ENCODE measurements at places on chromosomes 12 and 14.

DNA sequence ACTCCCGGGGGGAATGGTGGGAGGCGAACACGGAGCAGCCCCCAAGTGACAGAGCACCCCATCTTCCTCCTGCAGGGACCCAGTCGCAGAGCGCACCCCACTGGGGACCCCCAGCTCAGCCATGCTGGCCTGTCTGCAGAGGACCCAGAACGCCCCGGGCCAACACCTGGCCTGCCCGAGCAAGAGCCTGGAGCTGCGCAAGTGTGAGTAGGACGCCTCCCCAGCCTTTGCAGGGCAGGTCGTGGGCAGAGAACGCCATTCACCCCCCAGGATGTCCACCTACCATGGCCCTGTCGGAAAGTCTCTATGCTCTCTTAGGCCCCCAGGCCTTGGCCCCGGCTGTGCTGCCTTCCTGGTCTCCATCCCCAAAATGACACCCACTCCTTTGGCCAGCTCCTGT lies 30.4 kb downstream of the FAM222A start:
- no peak for DNase-seq

DNA sequence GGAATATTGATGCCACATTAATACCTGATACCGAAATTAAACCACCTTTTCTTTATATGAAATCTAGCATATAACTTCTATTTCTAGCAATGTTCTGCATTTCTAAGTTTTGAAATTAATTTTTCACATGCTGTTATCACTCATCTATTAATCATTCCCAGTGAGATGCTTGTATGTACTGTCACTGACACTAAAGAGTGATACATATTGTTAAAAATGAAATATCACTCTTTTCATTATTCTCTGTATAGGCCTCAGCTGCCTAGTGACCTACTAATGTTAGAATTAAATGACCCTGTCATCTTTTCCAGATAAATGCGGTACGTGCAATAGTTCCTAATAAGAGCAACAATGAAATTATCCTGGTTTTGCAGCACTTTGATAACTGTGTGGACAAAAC lies 49.7 kb upstream of the KCNH3 start:
- no peak for DNase-seq

GRCh38 chr14:95340201-95340697 lies 20.5 kb upstream of the CLMN start:
- DNase-seq: peak; percentile 92

DNA sequence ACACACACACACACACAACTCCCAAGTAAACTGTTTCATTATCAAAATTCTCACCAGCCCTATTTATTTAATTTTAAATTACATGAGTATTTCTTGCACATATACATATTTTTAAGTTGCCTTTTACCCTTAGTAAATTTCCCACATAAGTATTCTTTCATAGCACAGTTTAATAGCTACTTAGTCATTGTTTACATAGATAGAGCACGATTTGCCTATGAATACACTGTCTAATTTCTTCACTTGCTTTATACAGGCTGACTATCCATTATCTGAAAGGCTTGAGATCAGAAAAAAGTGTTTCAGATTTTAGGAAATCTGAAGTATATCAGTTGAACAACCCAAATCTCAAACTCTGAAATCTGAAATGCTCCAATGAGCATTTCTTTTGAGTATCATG lies 30.9 kb downstream of the NIN start:
- DNase-seq: no peak

GRCh38 chr12:116774020-116774419 lies 35.9 kb downstream of the RNFT2 start:
- DNase-seq: no peak

DNA sequence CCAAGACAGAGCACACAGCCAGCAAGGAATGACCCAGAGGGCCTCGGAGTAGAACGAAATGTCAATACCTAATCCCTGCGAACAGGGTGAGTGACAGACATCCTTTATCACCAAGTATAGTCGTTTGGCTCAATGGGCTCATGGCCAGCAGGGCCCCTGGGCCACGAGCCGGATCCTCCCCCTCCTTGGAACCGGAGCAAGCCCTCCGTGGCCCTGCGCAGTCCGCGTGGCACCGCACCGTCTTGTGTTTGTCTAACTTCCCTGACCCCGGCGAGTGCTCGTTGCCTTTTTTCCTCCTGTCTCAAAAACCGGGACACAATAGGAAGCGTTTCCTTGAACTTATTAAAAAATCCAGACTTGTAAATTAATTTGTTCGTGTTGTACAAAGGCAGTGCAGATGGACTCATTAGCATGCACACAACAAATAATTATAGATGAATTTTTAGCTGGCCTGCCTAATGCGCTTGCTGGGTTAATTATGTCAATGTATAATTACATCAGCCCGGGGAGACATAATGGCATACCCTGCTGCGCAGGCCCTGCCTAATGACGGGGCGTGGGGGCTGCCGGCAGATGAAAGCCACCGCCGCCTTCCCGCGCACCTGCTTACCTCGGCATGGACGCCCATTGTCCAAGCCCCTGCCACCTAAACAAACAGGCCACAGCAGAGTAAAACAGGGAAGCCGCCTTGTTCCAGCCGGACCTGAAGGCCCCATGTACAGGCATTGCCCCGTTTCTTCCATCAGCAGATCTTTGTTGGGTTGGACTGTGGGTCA lies 81.6 kb downstream of the PHETA1 start:
- DNase-seq: no peak

DNA sequence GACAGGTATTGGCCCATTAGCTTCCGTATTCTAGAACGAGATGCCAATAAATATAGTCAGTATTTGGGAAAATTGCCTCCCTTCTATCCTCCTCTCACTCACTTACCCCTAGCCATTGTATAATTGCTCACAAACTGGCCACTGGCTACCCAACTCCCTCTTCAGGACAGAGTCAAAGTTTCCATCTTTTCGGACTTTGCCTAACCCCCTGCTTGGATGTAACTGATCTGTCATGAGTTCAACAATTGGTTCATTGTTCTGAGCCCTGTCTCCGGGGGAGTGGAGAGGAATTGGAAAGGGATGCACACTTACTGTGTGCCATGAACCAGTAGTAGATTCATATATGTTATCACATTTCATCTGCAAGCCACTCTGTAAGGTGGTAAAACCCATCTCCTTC lies 12.2 kb downstream of the MYRFL start:
- no peak for DNase-seq

DNA sequence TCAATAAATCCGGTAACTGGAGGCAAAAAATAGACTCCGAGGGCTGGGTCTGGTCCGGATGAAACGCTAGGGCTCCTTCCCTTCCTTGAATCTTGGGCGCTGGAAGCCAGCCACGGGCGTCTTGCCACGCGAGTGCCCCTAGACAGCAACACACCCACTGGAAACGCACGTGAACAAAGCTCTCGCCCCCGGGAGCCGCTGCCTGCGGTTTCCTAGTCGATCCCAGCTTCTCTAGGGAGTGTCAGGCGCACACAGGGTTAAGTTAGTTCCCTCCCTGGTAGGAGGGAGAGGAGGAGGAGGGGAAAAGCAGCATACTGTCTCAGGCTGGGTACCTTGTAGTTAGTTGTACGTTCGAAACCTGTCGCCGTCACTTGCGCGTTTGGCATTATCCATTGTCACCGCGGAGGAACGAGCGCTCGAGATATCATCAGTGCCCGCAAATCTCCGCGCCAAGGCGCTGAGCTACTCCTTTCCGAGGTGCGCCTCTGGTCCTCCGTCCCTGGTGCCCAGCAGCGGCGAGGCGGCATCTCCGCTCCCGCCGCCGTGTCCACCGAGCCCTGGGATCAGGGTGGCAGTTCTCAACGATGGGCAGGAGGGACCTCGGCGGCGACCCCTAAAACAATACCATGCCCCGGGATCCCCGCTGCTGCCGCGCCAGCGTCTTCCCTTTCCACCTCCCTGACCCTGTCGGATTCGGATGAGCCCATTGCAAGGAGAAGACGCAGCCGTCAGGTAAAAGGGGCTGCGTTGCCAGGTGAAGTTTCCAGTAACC lies at the start of gene FLRT2:
TSS of gene FLRT2 (plus strand) at position 342 of the 772 bp plus-strand sequence. CDS start 91,371 bp downstream, outside the sequence.
- DNase-seq: no peak

- peak; percentile 75 for DNase-seq
Observed at GRCh38 chr14:102323102-102323501, 3.6 kb downstream of the ZNF839 start.

DNA sequence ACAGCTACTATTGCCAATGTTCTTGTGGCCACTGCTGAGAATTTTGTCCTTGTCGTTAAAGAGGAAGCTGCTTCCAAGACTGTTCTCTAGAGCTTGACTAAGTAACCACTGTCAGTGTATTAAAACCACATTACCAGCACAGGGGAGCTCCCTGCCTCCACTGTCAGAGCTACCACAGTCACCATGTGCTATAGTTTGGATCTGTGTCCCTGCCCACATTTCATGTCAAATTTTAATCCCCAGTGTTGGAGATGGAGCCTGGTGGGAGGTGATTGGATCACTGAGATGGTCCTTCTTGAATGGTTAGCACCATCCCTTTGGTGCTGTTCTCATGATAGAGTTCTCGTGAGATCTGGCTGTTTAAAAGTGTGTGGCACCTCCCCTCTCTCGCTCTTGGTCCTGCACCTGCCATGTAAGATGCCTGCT lies 23.2 kb upstream of the RAP1B start:
- no peak for DNase-seq

GRCh38 chr14:65304963-65305362 lies 107.6 kb upstream of the FUT8 start:
- DNase-seq: no peak

DNA sequence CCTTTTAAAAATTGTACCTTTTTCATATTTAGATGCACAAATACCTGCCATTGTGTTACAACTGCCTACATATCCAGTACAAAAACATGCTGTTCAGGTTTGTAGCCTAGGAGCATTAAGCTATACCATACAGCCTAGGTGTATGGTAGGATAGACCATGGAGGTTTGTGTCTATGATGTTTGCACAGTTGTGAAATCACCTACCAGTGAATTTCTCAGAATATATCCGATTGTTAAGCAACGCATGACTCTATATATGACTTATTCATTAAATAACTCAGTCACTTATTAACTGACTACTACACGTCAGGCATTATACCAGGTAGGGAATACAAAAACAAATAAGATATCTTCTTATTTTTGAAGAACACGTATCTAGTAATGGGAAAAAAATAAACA lies 26.2 kb upstream of the ETNK1 start:
- DNase-seq: no peak

DNA sequence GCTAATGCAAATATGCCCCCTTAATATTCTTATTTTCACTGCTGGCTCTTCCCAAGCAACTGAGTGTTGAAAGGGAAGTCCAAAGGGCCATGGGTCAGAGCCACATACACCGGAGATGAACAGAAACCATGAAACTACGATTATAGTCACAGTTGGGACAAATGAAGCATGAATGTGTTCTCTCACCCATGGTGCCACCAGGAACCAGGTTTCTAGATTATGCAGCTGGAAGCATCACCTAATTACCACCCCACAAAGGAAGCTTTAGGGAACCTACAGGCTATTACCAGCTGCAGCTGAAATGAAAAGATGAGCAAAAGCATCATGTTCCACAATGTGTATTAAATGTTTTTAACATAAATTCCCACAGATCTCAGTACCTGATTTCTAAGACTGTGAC lies 15.4 kb downstream of the TMTC1 start:
- no peak for DNase-seq

DNA sequence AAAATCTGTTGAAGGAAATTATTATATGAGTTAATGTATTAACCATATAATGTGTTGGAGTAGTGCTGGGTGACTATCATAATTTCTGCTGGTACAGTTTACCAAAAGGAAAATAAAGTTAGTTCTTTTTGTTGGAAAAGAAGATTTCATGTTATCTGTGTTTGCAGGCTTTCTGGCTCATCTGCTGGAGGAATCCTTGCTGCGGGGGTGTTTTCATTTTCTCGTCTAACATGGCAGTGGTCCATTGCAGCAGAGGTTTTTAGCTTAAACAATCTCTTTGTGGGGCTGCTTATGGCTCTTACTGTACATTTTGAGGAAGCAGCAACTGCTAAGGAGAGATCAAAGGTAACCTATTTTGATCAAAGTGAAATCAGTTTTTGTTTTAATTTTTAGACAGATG lies 24.1 kb downstream of the TMEM260 start:
- no peak for DNase-seq

DNA sequence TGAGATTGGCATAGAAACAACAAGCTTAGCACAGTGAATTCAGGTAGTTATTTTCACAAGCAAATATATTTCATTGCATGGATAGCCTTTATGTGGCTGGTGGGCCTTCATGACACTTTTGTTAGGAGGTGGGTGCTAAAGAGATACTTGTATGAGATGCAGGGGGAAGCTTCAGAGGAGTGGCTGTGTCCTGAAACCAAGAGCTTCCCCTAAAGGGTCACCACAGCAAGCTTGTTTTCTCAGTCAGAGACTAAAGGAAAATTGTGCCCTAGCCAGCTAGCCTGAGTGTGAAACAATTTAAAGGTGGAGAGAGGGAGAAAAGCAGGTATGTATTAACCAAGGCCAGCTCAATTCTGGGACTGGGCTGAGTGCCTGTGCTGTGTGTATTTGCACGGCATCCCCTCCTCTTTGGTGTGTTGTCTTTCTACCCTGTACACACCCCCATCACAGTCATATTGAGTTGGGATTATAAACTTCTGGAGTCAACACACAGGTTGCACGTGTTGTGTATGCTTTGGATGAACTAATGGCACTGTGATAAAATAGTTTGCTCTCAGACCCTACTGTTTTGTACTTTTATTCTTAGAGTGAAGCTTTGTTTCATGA lies 79.2 kb downstream of the RASSF8 start:
- no peak for DNase-seq

DNA sequence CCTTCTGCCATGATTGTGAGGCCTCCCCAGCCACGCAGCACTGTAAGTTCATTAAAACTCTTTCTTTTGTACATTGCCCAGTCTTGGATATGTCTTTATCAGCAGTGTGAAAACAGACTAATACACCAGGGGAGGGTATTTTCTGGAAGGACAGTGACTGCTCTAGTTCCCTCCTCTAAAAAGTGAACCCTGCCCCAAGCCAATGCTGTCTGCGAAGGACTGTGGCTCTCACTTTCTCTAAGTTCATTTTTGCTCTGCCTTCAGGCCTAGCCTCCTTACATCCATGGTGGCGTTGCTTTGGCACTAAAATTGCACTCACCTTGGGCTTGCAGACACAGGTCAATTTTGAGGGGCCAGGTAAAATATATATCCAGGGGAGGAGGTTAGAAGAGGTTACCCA lies 323.0 kb downstream of the VRK1 start:
- DNase-seq: no peak

GRCh38 chr12:4246116-4246515 lies 27.4 kb upstream of the CCND2 start:
- DNase-seq: no peak

DNA sequence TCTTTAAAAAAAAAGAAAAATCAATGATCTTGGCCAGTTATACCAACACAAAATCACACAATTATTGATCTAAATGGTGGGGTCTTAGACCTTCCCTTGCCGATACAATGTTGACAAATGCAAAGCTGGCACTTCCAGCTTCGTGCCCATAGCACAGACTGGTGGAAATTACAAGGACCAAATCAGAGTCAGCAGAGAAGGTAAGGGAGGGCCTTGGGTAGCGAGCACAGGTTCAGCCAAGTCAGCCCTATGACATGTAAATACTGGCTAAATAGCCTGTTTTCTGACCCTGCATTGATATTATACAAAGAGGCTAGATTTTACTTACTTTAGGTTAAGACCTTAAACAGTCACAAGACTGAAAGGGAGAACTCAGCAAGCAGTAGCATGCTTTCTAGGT lies 30.3 kb upstream of the WDR89 start:
- no peak for DNase-seq
